ENCODE measurements at places on chromosomes 5 and 9.

DNA sequence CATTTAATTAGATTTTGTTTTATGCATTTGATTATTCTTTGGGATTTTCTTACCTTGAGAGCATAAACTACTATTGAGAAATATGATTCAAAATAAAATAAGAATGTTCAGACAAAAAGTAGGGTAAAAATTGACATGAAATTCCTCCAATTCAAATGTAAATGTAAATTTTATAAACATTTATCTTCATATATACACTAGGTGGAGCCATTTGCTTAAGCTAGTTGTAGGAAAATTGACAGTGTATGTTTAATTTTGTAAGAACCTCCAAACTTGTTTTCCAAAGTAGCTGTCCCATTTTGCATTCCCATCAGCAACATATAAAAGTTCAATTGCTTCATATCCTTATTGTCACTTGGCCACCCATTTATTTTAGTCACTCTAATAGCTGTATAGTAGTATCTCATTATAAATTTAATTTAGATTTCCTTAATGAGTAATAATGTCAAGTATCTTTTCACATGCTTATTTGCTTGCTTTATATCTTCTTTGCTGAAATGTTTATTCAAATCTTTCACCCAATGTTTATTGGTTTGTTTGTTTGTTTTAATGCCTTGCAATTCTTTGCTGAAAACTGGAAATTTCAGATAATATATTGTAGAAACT is 37.6 kb upstream of the SLCO6A1 start:
- no peak for DNase-seq

GRCh38 chr5:73306741-73307275 is 133.8 kb downstream of the TMEM174 start:
- DNase-seq, result no peak

- DNase-seq, result no peak
Measured at GRCh38 chr9:129453734-129454133, 167.2 kb downstream of the C9orf50 start.

DNA sequence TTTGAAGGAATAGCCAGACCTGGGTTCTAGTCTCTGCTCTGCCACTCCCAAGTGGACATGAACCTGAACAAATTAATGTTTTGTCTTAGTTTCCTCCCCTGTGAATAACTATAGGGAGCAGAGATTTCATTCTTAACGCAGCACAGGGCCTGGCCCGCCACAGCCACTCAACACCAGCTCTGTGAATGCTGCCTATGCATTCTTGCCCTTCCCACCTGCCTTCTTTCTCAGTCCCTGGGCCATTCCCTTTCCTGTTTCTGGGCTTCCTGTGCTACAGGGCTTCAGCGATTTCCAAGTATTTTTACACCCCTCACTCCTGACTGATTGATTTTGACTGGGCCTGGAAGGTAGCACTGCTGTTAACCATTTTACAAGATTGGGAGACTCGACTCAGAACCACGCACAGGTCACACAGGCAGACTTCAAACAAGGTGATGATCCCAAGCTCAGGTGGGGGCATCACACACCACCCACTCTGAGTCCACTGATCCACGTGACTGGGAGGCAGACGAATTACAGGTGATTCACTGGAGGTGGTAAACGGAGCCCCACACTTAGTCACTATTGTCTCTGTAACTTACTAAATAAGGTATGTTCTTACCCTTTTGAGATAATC is 21.4 kb downstream of the PTPN3 start:
- DNase-seq, result no peak

GRCh38 chr9:7841831-7842230 is 42.3 kb upstream of the DMAC1 start:
- DNase-seq, result no peak

DNA sequence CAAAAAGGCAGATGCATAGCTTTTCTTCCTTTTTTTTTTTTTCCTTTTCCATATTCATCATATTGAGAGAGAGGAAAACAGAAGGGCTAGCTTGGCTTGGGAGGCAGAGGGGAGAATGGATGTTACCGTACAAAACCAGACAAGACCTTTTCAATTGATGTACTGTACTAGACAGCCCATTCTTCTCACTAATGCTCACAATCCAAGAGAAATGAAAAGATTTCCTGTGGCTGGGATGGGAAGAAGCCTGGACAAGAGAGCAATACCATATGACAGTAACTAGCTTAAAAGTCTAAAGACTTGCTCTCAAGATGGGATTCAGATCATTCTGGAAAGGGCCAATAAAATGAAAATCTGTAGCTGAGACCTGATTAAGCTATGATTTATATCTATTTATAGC is 3.4 kb downstream of the CEMIP2 start:
- no peak for DNase-seq

DNA sequence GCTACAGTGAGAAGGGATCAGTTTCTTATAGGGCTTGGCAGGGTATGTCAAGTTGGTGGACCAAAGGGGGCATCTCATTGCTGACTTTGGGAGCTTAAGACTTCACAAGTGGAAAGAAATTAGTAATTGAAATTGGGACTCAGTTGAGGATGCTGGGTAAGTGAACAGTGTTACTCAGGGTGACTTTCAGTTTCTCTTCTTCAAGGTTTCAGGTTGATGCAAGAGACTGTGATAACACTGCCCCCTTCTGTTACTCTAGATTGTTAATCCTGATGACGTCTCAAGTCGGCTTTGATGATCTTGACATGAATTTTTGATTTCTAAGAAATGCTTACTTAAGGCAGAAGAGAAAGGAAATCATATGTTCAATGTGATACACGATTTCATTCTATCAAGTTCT is 21.3 kb downstream of the KCTD16 start:
- no peak for DNase-seq

DNA sequence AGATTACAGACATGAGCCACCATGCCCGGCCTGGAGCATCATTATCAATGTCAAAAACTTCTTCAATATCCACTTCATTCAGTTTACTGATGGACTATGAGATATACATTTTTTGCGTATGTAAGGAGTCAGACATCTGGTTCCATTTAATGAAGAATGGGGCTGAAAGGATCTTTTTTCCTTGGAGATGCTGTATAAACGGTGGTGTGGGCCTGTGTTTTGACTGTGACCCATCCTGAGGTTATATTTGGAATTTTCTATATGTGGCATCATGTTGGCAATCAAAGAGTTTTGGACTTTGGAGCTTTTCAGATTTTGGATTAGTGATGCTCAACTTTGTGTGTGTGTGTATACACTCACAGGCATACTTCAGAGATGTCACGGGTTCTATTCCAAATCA is 85.7 kb upstream of the FBXL17 start:
- DNase-seq, result no peak

- DNase-seq, result no peak
Measured at GRCh38 chr9:123923884-123924283, 6.0 kb downstream of the DENND1A start.

DNA sequence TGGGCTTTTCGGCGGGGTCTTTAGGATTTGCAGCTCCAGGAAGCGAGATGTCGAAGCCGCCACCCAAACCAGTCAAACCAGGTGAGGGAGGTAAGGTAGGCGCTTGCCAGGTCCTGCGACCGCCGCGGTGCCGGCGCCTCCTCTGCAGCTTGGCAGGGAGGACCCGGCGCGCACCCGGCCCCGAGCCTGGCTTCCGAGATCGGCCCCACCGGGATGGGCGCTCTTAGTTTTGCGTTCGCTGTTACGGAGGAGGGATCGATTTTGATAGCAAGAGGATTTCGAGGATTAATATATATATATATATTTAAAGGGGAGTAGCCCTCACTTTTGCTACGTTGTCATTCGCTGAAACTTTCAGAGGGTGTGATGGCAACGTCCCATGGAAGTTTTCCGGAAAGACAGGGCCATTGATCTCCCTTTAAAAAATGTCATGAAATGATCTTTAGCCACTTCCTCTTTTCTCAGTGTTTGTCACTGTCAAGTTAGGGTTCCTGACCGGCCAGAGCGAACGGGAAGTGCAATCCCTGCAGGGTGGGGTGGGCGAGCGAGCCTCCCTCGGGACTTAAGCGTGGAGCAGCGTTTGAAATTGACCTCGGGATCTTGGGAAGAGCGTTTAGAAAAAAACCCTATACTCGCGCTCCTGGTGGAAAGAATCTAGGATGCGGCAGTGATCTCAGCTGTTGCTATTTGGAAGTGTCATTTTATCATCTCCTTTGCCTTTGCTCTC is 495 bp downstream of the OSTF1 start:
- DNase-seq, result peak; percentile 33

DNA sequence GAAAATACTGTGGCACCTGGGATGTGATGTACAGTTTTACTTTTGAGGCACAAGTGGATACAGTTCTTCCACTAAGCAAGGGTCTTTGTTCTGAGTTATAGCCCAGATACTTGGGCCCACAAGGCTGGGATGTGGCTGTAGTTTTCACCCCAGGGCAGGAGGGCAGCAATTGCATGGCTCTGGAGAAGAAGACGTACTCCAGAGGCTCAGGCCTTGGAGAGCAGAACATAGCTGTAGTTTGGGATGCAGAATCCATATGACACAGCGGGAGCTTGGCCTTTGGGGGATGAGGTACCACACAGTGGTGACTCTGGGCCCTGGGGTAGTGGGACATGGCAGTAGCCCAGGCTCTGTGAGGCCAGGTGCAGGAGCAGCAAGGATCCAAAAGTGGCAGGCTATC is 110.8 kb upstream of the FSTL4 start:
- no peak for DNase-seq

- DNase-seq, result no peak
Measured at GRCh38 chr9:111965566-111966019, 69.0 kb downstream of the UGCG start.

DNA sequence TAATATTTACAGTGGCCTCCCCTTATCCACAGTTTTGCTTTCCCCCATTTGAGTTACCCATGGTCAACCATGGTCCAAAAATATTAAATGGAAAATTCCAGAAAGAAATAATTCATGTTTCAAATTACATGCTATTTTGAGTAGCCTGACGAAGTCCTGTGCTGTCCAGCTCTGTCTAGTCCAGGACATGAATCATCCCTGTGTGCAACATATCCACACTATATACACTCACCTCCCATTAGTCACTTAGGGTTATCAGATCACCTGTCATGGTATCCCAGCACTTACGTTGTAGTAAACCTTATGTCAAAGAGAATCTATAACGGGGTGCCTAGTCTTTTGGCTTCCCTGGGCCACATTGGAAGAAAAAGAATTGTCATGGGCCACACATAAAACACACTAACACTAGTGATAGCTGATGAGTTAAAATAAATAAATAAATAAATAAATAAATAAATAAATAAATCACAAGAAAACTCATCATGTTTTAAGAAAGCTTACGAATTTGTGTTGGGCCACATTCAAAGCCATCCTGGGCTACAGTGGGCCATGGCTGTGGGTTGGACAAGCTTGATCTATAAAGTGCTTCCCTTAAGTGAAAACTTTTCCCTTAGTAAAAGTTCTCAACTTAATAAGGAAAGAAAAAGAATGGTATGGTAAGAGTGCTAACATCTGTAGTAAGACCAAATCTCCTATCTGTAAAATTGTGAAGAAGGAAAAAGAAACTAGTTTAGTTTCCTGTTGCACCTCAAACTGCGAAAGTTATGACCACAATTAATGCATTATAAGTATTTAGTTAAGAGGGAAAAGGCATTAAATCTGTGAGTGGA is 15.9 kb upstream of the OMD start:
- no peak for DNase-seq

DNA sequence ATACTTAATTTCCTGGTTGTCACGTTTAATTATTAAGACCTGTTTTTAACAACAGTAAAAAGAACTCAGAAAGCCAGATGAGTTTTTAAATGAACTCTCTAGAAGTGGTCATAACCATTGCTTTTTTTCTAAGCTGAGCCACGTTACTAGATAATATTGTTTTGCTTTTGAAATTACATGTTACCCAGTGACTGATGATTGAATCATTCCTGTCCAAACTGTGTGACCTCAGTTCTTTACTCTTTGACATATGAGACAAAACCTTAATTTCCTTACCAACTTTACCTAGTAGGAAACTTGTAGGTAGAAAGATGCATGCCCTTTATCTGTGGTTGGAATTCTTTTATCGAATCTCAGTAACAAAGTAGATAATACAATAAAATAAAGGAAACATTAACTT is 411.7 kb downstream of the SH3GL2 start:
- DNase-seq, result no peak

- no peak for DNase-seq
Measured at GRCh38 chr5:122916490-122916889, 71.1 kb downstream of the SNX24 start.

DNA sequence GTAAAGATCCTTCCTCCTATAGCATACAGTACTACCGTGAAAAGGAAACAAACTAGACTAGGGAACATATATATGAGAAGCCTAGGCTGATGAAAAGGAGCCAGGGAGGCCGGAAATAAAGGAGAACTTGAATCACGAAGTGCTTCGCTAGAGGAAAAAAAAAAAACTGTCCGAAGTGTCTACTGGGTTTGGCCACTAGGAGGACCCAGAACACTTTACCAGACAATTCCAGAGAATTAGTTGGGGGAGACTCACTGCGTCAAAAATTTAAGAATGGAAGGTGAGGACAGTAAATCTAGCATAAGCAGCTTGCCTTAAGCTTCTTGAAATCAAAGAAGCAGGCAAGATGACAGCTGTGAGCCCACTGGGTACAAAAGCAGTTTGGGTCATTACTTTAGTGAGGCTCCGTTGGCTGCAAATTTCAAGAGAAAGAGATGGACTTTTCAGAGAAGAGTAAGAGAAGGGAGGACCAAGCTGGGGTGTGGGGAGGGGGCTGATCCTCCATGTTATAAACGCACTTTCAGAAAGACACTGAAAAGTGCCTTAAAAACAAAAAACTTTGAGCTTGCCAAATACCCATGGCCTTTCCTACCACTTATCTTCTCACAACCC is 47.4 kb downstream of the P4HA2 start:
- DNase-seq, result peak; percentile 8

GRCh38 chr9:135255841-135256580 is 168.5 kb downstream of the OLFM1 start:
- DNase-seq, result no peak
